ENCODE measurements at places on chromosomes 1 and 21. TPM values are rescaled to one million over a fixed set of nuclear protein-coding genes. Genes with fewer than 3 reads are reported as not detected.

DNA sequence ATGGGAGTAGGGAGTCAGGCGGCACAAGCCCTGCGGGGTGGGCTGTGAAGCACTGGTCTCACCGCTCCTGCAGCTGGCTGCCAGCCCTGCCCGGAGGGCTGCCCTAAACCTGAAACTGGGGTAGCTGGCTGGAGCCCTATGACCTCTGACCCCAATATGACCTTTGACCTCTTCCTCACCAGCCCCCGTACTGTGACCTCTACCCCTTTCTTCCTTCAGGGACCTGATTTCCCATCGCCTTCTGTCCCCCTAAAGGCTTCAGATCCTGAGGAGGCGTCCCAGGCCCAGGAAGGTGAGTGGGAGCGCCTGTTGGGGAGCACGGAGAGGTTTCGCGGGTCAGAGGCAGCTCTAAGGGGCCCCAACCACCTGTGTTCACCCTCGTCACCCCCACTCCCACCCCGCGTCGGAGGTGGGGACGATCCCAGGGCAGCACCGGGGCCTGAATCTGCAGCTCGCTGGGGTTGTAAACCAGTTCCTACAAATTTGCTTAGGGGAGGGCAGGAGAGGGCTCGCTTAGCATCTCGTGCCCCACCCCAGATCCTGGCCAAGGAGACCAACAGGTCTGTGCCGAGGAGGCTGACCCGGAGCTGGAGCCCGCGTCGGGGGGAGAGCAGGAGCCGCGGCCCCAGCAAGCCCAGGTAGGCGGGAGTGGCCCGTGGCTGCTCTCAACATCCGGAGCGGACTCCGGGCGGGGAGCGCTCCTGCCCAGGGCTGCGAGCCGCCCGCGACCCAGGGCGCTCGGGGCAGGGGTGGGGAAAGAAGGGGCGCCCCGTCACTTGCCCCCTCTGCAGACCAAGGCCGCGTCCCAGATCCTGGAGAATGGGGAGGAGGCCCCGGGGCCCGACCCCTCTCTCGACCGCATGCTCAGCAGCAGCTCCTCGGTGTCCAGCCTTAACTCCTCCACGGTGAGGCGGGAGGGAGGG, 7.3 kb downstream of the SYTL1 start:
- H3K27ac ChIP-seq, result no peak overlapping the region
- H3K27me3 ChIP-seq, result no peaks in the 10 kb centered on the region
- H3K36me3 ChIP-seq, result peaks cover 9% of the 10 kb centered on the region
- peak; percentile 53 for DNase-seq

- no peaks in the 10 kb centered on the region for H3K4me1 ChIP-seq
- no peaks in the 10 kb centered on the region for H3K27me3 ChIP-seq
These were observed 47.4 kb downstream of the CLCA4 start for GRCh38 chr1:86594284-86594770.

DNA sequence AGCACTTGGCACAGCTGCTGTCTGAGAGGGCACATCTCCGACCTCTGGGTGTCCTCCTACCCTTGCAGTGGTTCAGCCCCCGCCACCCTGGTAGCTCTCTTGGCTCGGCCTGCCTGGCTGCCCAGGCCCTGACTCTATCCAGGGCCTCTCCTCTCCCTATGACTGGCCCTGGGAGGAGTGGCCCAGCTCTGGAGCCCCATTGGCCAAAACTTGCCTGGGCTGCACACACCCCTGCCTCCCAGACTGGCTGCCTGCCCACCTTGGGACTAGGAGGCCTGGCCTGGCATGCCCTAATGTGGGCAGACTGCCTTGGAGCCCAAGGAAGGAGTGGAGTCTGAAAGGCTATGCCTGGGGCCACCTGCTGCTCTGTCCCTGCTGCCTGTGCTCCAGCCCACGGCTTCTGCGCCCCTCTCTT, 33.6 kb downstream of the ACOT11 start:
- no peak for DNase-seq
- H3K4me1 ChIP-seq, result no peaks in the 10 kb centered on the region
- no peak overlapping the region for H3K27ac ChIP-seq
- no peaks in the 10 kb centered on the region for H3K36me3 ChIP-seq

DNA sequence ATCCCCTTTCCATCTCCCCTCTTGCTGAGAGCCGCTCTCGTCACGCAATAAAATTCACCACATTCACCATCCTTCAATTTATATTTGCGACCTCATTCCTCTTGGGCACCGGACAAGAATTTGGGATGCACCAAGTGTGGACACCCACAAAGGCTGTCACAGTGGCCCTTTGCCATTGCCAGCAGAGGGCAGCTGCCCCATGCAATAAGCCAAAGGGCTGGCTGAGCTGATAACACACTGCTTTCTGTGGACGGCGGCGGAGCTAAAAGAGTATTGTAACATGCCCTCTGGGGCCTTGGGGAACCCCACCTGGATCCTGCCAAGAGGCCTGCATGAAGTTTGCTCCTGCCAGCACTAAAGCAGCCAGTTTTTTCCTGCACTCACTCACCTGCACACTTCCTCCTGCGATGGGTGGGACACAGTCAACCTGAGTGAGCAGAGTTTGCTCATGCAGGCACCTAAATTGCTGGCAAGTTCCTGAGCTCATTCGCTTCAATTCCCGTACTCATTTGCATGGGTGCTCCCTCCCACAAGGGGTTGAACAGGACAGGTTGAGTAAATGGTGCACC, 792.3 kb upstream of the ADAMTS5 start:
- no peak for DNase-seq
- no peak overlapping the region for H3K4me3 ChIP-seq
- H3K27me3 ChIP-seq, result no peaks in the 10 kb centered on the region
- no peaks in the 10 kb centered on the region for H3K36me3 ChIP-seq
- H3K27ac ChIP-seq, result no peak overlapping the region
- no peaks in the 10 kb centered on the region for H3K4me1 ChIP-seq

DNA sequence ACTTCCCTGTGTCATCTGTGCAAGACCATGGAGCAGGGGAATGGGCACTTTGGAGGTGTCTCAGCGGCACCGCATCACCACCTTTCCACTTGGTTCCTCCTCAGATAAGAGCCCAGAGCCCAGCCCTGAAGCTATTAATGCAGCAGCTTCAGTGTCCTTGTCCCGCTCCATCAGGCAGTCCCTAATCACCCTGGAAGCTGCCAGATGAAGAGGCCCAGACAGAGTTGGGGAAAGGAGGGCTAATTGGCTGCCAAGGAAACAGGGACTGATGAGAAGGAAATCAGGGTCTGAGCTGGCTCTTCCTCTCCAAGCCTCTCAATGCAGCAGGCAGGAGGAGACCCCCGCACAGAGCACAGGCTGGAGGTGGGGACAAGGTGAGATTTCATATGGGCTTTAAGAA, 83.1 kb upstream of the KLHDC7A start:
- no peak overlapping the region for H3K27ac ChIP-seq
- no peaks in the 10 kb centered on the region for H3K36me3 ChIP-seq
- no peaks in the 10 kb centered on the region for H3K4me1 ChIP-seq
- H3K4me3 ChIP-seq, result no peak overlapping the region

GRCh38 chr21:46633566-46633965, 1.9 kb upstream of the PRMT2 start:
- peak; percentile 38 for DNase-seq
- H3K36me3 ChIP-seq, result no peaks in the 10 kb centered on the region
- H3K4me1 ChIP-seq, result peaks cover 64% of the 10 kb centered on the region
- no peaks in the 10 kb centered on the region for H3K27me3 ChIP-seq
- H3K27ac ChIP-seq, result no peak overlapping the region

- H3K27ac ChIP-seq, result no peak overlapping the region
- no peaks in the 10 kb centered on the region for H3K4me1 ChIP-seq
- no peaks in the 10 kb centered on the region for H3K27me3 ChIP-seq
- H3K4me3 ChIP-seq, result no peak overlapping the region
- no peaks in the 10 kb centered on the region for H3K36me3 ChIP-seq
- DNase-seq, result no peak
These were observed 28.7 kb downstream of the PHC2 start for GRCh38 chr1:33402206-33402605.

DNA sequence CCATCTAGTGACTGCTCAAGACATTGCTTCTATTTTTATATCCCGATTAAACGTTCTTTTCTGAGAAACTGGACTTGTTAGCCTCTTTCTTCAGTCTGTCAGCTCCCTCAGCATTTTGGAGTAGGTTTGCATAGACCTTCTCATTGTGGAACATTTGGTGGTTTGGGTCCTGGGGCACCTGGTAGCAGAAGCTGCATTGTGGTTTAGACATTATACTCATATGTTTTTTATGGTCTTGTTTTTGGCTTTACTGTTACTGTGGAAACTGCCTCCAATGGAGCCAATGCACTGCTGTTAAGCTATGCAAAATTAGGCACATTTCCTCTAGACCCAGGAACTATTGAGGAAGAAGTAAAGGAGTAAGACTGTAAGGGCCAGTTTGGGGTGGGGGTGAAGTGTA, 36.7 kb upstream of the LRRC8B start:
- no peaks in the 10 kb centered on the region for H3K36me3 ChIP-seq
- H3K4me1 ChIP-seq, result no peaks in the 10 kb centered on the region
- H3K27me3 ChIP-seq, result no peaks in the 10 kb centered on the region
- H3K4me3 ChIP-seq, result no peak overlapping the region
- no peak overlapping the region for H3K27ac ChIP-seq

GRCh38 chr1:27554759-27555699, 48.9 kb downstream of the AHDC1 start:
- H3K27me3 ChIP-seq, result no peaks in the 10 kb centered on the region
- H3K27ac ChIP-seq, result no peak overlapping the region
- H3K36me3 ChIP-seq, result no peaks in the 10 kb centered on the region
- peaks cover 26% of the 10 kb centered on the region for H3K4me1 ChIP-seq

- no peaks in the 10 kb centered on the region for H3K4me1 ChIP-seq
- no peak for DNase-seq
- H3K4me3 ChIP-seq, result no peak overlapping the region
- H3K36me3 ChIP-seq, result no peaks in the 10 kb centered on the region
- H3K27ac ChIP-seq, result no peak overlapping the region
These were observed 628.8 kb upstream of the ADAMTS5 start for GRCh38 chr21:27595716-27596115.

DNA sequence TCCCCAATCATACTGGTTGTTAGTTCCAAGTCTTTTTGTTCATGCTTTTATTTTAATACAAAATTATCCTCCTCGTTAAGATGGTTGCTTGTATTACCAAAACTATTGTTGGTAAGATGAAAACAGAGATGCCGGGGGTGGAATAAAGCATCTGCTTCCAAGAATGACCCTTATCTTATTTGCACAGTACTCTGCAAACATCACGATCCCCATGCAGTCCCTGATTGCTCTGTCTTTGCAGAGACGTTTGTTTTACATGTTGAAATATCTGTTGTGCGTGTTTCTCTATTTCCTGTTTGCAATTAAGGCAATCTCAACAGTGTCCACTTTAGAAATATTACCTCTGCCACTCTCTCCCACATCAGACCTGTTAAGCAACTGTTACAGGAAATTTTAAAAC, 141.3 kb upstream of the NCAM2 start:
- no peak overlapping the region for H3K4me3 ChIP-seq
- no peaks in the 10 kb centered on the region for H3K4me1 ChIP-seq
- no peak overlapping the region for H3K27ac ChIP-seq
- DNase-seq, result no peak
- H3K27me3 ChIP-seq, result no peaks in the 10 kb centered on the region

DNA sequence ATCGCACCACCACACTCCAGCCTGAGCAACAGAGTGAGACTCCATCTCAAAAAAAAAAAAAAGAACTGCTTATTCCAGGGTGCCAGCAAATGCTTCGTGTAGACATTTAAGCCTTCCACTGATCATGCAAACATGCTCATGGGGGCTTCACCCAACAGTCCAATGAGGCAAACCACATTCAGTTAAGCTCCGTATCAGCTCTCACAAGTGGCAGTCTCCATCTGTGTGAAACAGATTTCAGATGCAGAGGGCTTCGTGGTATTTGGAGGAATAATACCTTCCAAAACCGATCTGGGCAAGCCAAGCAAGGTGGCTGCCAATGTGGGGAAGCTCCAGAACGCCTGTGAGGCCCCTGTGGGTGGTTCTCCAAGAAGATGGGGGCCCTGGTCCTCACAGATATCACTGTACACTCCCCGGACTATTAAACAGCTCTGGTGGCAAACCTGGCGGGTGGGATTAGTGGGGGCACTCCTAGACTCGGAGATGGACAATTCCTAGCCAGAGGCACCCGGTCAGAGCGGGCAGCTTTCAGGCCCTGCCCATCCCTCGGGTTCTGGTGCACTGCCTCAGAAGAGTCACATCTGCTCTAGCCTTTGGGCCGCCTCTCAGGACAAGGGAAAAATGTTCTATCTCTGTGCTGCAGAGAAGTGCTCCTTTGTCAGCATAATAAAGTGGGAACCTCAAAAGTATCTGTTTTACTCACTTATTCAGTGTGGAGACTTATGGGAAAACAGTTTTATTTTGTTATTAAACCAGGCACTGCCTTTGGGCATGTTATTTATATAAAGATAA, 10.2 kb downstream of the CREG1 start:
- H3K27ac ChIP-seq, result no peak overlapping the region
- H3K4me1 ChIP-seq, result no peaks in the 10 kb centered on the region
- no peak for DNase-seq
- peaks cover 12% of the 10 kb centered on the region for H3K36me3 ChIP-seq
- no peaks in the 10 kb centered on the region for H3K27me3 ChIP-seq

DNA sequence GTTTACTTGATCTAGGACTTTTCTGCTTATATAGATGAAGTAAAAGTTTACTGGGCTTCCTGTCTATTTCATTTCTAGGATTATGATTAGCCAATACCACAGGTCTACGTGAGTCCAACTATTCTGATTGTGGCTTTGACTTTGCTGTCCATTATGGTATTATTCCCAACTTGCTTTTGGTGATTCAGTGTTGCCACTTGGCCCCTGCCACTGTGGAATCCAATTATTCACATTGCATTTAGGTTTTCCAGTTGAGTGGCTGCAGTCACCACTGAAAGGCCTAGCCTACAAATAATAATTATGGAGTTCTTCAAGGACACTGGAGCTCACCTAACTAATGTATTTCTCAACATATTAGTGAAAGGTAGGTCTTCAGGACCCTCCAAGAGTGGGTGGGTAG, 574.3 kb upstream of the USP24 start:
- H3K4me1 ChIP-seq, result no peaks in the 10 kb centered on the region
- no peak overlapping the region for H3K27ac ChIP-seq
- no peak for DNase-seq
- no peaks in the 10 kb centered on the region for H3K27me3 ChIP-seq

DNA sequence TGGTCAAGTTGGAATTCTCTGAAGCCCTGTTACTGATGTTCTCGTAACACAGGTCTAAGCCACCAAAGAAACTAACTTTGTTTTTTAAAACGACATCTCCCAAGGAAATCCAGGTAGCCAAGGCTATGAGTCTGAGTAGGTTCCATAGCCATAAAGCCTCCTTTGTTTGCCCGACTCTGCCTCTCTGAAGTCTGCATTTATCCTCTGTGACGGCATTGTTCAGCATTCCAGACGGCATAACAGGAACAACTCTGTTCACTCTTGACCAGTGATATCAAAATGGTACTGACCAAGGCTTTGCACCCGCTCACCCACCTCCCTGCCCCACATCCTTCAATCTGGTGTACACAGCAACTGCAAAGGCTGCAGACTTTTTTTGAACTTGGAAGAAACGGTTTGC, 14.8 kb downstream of the URB1 start:
- H3K4me1 ChIP-seq, result no peaks in the 10 kb centered on the region
- peaks cover 25% of the 10 kb centered on the region for H3K36me3 ChIP-seq
- no peak for DNase-seq
- H3K27ac ChIP-seq, result no peak overlapping the region
- H3K27me3 ChIP-seq, result no peaks in the 10 kb centered on the region

GRCh38 chr1:90504509-90504908, 212.6 kb downstream of the BARHL2 start:
- H3K27ac ChIP-seq, result no peak overlapping the region
- no peak for DNase-seq
- H3K4me1 ChIP-seq, result no peaks in the 10 kb centered on the region
- no peaks in the 10 kb centered on the region for H3K27me3 ChIP-seq

The PTGS2 gene
- total RNA-seq, result 3.1 TPM

The FMOD gene
- 0.51 TPM for total RNA-seq

The C8A gene
- not detected for total RNA-seq

The HTR6 gene
- not detected for total RNA-seq

The CTTNBP2NL gene
- 2.5 TPM for total RNA-seq

The IGSF21 gene
- total RNA-seq, result not detected

The SERPINC1 gene
- not detected for total RNA-seq

The ST6GALNAC5 gene
- total RNA-seq, result not detected

The EDARADD gene
- total RNA-seq, result 24.6 TPM

Measured in CD8-positive, alpha-beta memory T cell (primary cell).